NCI-H2081 treated with DMSO at 0.1 percent for 48 hours (cell line): ENCODE measurements at places on chromosomes 5 and 9.
A peak's percentile ranks its signal among the peaks of the same experiment; 100 is the strongest.

GRCh38 chr5:155727512-155728145 lies 599.3 kb upstream of the SGCD start:
- DNase-seq, result no peak

DNA sequence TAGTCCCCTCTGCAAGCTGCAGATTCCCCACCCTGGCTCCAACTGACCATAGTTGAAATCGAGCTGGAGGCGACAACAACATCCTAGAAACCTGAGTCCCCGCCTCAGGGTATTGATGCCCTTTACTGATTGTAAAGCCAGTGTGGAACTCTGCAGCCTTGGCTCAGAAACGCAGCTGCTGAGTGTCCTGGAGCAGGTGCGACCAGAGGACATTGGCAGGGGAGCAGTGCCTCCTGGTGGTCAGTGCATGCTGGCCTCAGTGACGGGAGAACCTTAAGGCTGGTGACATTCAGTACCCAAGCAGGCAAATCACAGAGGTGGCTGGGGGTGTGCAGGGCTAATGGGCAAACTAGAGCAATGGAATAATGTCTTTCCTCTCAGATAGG lies 20.4 kb upstream of the ZNF354B start:
- no peak for DNase-seq

DNA sequence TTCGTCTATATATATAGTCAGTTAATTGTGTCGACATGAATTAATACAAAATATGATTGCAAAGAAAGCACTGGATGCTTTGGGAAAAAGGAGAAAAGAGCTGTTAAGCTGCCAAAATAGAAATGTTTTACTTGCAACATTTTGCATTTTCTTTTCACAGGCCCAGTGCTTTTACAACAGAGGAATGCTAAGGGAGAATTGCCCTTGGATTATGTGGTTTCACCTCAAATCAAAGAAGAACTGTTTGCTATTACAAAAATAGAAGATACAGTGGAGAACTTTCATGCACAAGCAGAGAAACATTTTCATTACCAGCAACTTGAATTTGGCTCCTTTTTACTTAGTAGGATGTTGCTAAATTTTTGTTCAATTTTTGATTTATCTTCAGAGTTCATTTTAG lies 76.2 kb downstream of the SLF1 start:
- DNase-seq, result no peak

DNA sequence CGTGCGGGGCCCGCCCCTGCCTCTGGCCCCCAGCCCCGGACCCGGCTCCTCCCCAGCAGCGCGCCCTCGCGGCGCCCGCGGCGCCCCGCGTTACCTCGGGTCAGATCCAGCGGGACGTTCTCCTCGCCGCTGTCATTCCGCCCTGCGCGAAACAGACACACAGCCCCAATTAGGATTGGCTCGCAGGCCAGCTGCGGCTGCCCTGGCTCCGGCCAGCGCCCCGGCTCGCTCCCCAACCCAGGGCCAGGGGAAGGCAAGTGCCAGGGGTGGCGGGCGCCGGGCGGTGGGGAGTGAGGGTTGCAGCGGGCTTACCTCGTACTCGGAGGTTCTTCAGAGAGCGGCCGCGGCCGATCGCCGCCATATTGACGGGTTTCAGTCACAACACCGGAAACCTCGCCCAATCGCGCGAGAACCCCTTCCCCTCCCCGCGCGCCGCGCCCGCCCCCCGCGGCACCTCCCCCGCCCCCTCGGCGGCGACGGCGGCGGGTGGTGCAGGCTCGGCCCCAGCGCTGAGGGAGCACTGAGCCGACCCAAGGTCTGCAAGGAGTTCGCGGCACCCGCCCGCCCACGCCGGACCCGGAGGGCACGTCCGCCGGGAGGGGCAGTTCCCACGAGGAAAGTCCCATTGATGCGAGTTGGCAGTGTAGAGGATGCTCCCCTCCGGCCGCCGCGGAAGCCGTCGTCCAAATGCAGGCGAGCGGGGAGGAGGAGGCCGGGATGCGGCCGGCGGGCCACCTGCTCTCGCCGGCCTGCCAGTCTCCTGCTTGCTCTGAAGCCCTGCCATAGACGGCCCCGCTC lies at the start of gene RICTOR:
Gene RICTOR, minus strand, starts transcription at position 383 of the 798 bp plus-strand sequence. Its CDS starts 22 bp downstream, at position 361.
- peak; percentile 79 for DNase-seq

DNA sequence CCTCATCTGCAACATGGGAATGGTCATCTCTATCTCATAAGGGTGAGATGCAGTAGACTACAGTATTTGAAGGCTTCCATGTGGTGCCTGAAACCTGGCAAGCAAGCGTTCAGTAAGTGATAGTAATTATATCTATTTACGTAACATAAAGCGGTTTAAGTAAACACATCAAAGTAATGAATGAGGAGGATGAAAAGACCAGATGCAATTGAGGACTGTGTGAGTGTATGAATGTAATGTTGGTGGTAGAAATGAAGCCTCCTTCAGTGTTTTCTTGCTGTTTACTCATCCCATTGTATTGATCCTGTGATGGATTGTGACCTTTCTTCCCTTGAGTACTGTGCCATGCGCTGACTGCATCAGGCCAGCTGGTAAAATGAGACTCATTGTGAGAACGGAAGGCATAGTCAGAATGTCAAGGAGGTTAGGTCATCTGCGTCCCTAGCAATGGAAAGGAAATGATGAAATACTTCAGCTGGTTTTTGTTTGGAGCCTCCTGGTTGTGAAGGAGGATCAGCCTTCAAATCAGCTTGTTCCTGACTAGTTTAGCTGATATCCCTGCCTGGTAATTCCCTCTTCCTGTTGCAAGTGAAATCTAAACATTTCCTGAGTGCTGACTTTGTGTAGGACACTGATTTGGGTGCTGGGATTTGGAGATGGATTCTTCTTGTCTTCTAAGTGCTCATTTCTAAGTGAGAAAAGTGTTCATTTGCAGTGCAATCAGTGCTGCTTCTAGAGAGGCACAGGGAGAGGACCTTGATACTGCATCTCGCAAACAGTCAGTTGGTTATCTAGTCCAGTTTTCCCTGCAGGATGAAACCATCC lies 35.6 kb downstream of the TNFSF8 start:
- peak; percentile 41 for DNase-seq
